ENCODE measurements at places on chromosomes 1 and 21.

GRCh38 chr1:113072141-113072756 lies 749 bp upstream of the LRIG2 start:
- peaks cover 26% of the 10 kb centered on the region for H3K4me1 ChIP-seq
- peaks cover 2% of the 10 kb centered on the region for H3K36me3 ChIP-seq
- no peak for DNase-seq
- H3K27me3 ChIP-seq = no peaks in the 10 kb centered on the region
- peak overlapping the region; percentile 98 for H3K4me3 ChIP-seq

GRCh38 chr1:31809698-31810097 lies 6.1 kb downstream of the SPOCD1 start:
- no peak overlapping the region for H3K27ac ChIP-seq
- no peak for DNase-seq
- no peak overlapping the region for H3K4me3 ChIP-seq
- H3K36me3 ChIP-seq = no peaks in the 10 kb centered on the region

- H3K36me3 ChIP-seq = no peaks in the 10 kb centered on the region
- H3K4me3 ChIP-seq = no peak overlapping the region
- H3K27ac ChIP-seq = no peak overlapping the region
- peaks cover 5% of the 10 kb centered on the region for H3K27me3 ChIP-seq
- H3K4me1 ChIP-seq = peaks cover 6% of the 10 kb centered on the region
Observed at GRCh38 chr1:54117815-54118563, 34.8 kb downstream of the CDCP2 start.

- no peak overlapping the region for H3K4me3 ChIP-seq
- H3K27me3 ChIP-seq = peaks cover 6% of the 10 kb centered on the region
- no peak for DNase-seq
- peaks cover 32% of the 10 kb centered on the region for H3K36me3 ChIP-seq
- H3K27ac ChIP-seq = no peak overlapping the region
Observed at GRCh38 chr21:25405984-25406383, 201.3 kb downstream of the MRPL39 start.

- H3K36me3 ChIP-seq = no peaks in the 10 kb centered on the region
- DNase-seq = no peak
- no peaks in the 10 kb centered on the region for H3K4me1 ChIP-seq
- H3K27ac ChIP-seq = no peak overlapping the region
- no peak overlapping the region for H3K4me3 ChIP-seq
Observed at GRCh38 chr1:245067257-245067656, 87.5 kb upstream of the KIF26B start.

DNA sequence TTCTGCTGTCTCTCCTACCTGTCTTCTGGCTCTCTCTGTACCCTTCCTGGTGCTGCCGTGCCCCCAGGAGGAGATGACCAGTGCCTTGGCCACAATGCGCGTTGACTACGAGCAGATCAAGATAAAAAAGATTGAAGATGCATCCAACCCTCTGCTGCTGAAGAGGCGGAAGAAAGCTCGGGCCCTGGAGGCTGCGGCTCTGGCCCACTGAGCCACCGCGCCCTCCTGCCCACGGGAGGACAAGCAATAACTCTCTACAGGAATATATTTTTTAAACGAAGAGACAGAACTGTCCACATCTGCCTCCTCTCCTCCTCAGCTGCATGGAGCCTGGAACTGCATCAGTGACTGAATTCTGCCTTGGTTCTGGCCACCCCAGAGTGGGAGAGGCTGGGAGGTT lies 38.1 kb upstream of the IL19 start:
- H3K27ac ChIP-seq = no peak overlapping the region
- peaks cover 48% of the 10 kb centered on the region for H3K4me1 ChIP-seq
- DNase-seq = no peak
- no peak overlapping the region for H3K4me3 ChIP-seq

DNA sequence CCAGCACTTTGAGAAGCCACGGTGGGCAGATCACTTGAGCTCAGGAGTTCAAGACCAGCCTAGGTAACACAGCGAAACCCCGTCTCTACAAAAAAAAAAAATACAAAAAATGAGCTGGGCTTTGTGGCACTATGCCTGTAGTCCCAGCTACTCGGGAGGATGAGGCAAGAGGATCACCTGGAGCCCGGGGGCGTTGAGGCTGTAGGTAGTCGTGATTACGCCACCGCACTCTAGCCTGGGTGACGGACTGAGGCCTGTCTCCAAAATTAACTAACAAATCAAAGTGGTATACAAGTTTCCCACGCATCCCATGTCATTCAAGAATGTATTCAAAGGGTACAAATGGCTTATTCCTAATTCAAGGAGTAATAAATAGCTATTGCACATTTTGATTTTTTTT lies 2.4 kb downstream of the AUNIP start:
- no peak overlapping the region for H3K27ac ChIP-seq
- DNase-seq = no peak
- peaks cover 2% of the 10 kb centered on the region for H3K36me3 ChIP-seq
- peaks cover 23% of the 10 kb centered on the region for H3K4me1 ChIP-seq
- H3K27me3 ChIP-seq = no peaks in the 10 kb centered on the region

GRCh38 chr1:199804526-199804925 lies 223.0 kb upstream of the NR5A2 start:
- DNase-seq = no peak
- no peaks in the 10 kb centered on the region for H3K36me3 ChIP-seq
- H3K4me1 ChIP-seq = no peaks in the 10 kb centered on the region
- peaks cover 20% of the 10 kb centered on the region for H3K27me3 ChIP-seq
- no peak overlapping the region for H3K27ac ChIP-seq

DNA sequence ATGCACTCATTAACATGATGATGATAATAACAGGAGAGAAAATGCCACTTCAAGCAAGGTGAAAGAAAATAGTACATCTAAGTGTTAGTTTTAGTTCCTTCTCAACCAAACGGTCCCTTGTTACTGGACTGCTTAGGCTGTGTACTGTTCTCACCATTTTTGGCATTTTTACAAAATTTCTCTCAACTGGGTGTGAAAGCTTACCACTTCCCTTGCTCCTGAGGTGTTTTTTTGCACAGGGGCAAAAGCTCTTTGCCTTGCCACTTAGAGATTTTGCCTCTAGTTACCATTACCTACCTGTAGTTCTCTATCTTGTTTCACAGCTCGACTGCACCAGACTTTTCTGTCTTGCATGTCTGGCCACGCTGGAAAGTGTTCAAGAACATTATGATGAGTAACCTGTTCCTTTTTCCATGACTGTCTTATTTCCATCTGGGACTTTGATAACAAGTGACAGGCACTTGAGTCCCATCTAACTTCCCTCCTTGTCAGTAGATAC lies 10.7 kb downstream of the NEK7 start:
- H3K36me3 ChIP-seq = peaks cover 14% of the 10 kb centered on the region
- peaks cover 94% of the 10 kb centered on the region for H3K4me1 ChIP-seq
- no peaks in the 10 kb centered on the region for H3K27me3 ChIP-seq
- no peak for DNase-seq
- peak overlapping the region; percentile 98 for H3K27ac ChIP-seq
- H3K4me3 ChIP-seq = peak overlapping the region; percentile 77
